ENCODE measurements at places on chromosomes 16 and 17.

GRCh38 chr17:27586203-27586721 is 44.7 kb upstream of the LGALS9 start:
- DNase-seq, result peak; percentile 96

GRCh38 chr17:35467824-35468223 is 19.3 kb upstream of the SLFN13 start:
- no peak for DNase-seq

DNA sequence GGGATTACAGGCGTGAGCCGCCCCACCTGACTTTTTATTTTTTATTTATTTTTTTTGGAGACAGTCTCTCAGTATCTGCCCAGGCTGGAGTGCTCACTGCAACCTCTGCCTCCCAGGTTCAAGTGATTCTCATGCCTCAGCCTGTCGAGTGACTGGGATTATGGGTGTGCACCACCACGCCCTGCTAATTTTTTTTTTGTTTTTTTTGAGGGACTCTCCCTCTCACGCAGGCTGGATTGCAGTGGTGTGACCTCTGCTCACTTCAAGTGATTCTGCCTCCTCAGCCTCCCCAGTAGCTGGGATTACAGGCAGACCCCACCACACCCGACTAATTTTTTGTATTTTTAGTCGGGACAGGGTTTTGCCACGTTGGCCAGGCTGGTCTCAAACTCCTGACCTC is 7.7 kb downstream of the ZNF207 start:
- DNase-seq, result no peak

- DNase-seq, result peak; percentile 86
Observed at GRCh38 chr17:39064374-39064773, 87.1 kb downstream of the PLXDC1 start.

DNA sequence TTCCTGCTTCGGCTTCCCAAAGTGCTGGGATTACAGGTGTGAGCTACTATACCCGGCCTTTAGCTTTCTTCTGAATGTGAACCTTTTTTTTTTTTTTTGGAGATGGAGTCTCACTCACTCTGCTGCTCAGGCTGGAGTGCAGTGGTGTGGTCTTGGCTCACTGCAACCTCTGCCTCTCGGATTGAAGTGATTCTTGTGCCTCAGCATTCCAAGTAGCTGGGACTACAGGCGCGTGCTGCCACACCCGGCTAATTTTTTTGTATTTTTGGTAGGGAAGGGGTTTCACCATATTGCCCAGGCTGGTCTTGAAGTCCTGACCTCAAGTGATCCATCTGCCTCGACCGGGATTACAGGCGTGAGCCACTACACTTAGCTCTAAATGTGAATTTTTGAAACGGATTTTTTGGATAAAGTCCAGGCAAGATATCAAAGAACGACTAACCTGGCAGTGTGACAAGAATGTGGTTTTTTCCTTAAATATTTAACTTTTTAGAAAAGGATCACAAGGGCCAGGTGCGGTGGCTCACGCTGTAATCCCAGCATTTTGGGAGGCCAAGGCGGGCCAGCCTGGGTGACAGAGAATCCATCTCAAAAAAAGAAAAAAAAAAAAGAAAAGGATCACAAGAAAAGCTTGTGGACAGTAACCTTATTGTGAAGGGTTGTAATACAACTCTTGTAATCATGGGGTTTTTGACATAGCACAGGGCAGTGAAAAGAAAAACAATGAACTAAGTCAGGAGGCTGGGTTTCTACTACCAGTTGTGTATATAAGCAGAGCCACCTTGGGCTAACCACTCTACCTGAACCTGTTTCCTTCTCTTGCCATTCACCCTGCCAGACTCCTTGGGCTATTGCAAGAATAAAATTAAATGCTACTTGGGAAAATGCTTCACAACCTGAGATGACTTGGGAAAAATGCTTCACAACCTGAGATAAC is 6.2 kb downstream of the BRCA1 start:
- no peak for DNase-seq

DNA sequence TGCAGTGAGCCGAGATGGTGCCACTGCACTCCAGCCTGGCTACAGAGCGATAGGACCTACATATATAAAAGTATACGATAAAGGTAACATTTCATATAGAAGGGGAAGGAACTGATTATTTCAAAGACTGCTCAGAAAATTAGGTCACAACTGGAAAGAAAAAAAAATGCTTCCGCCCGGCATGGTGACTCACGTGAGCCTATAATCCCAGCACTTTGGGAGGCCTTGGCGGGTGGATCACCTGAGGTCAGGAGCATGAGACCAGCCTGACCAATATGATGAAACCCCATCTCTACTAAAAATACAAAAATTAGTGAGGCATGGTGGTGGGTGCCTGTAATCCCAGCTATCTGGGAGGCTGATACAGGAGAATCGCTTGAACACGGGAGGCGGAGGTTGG is 7.8 kb downstream of the TEX14 start:
- no peak for DNase-seq
